ENCODE measurements at places on chromosomes 1 and 21.

- H3K27me3 ChIP-seq: no peaks in the 10 kb centered on the region
- no peaks in the 10 kb centered on the region for H3K36me3 ChIP-seq
- H3K4me3 ChIP-seq: no peak overlapping the region
- DNase-seq: no peak
- no peak overlapping the region for H3K27ac ChIP-seq
- peaks cover 5% of the 10 kb centered on the region for H3K4me1 ChIP-seq
Observed at GRCh38 chr1:52119301-52120079, 22.4 kb upstream of the ZFYVE9 start.

- peaks cover 11% of the 10 kb centered on the region for H3K36me3 ChIP-seq
- no peaks in the 10 kb centered on the region for H3K27me3 ChIP-seq
- peaks cover 2% of the 10 kb centered on the region for H3K4me1 ChIP-seq
- H3K27ac ChIP-seq: no peak overlapping the region
- H3K4me3 ChIP-seq: no peak overlapping the region
Observed at GRCh38 chr21:32562915-32563314, 22.4 kb downstream of the TCP10L start.

GRCh38 chr1:109891930-109892329 is 18.7 kb upstream of the CSF1 start:
- H3K36me3 ChIP-seq: no peaks in the 10 kb centered on the region
- H3K27ac ChIP-seq: no peak overlapping the region
- H3K27me3 ChIP-seq: no peaks in the 10 kb centered on the region
- no peak for DNase-seq
- H3K4me3 ChIP-seq: no peak overlapping the region

GRCh38 chr1:218412171-218412570 is 67.0 kb downstream of the TGFB2 start:
- no peak for DNase-seq
- peaks cover 12% of the 10 kb centered on the region for H3K27me3 ChIP-seq
- H3K36me3 ChIP-seq: no peaks in the 10 kb centered on the region
- H3K4me1 ChIP-seq: no peaks in the 10 kb centered on the region

Data from activated naive CD8-positive, alpha-beta T cell treated with anti-CD3 and anti-CD28 coated beads for 36 hours (primary cell).